ENCODE measurements at places on chromosomes 6 and 20.
A peak's percentile ranks its signal among the peaks of the same experiment; 100 is the strongest.

DNA sequence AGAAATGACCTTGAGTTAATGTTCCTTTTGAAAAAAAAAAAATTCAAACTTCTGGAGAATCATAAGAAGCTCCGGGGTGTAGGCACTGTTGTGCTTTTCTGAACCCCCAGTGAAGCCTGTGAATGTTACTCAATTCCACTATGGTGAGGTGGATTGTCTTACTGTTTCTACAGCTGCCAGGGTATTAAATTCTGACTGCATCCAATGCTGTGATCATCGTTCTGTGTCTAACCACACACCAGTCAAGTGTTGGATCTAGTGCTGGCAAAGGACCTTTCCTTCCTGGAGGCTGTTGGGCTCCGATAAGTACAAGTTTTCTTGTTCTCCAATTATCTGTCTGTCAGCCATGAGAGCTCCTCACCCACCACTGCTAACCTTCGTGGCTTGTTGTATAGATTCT is 162.0 kb upstream of the EPHA7 start:
- DNase-seq, result no peak

GRCh38 chr6:40352006-40352405 is 235.2 kb downstream of the LRFN2 start:
- DNase-seq, result no peak

DNA sequence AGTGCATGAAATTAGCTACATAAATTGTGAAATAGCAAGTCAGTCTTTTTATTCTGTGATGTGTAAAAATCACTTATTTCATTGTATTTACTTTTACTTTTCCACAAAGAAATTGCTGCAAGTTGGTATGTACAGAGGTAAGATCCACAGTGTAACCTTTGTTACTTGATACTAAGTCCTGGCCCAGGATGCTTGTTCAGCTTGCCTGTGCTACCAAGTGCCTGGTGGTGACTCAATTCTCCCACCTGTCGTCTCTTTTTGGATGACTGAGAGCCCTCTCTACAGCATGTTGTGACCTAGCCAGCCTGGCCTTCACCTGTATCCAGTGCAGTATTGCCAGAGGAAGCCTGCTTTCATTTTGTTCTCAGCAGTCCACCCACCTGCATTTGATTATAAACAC is 54.9 kb downstream of the ANKRD6 start:
- peak; percentile 17 for DNase-seq

DNA sequence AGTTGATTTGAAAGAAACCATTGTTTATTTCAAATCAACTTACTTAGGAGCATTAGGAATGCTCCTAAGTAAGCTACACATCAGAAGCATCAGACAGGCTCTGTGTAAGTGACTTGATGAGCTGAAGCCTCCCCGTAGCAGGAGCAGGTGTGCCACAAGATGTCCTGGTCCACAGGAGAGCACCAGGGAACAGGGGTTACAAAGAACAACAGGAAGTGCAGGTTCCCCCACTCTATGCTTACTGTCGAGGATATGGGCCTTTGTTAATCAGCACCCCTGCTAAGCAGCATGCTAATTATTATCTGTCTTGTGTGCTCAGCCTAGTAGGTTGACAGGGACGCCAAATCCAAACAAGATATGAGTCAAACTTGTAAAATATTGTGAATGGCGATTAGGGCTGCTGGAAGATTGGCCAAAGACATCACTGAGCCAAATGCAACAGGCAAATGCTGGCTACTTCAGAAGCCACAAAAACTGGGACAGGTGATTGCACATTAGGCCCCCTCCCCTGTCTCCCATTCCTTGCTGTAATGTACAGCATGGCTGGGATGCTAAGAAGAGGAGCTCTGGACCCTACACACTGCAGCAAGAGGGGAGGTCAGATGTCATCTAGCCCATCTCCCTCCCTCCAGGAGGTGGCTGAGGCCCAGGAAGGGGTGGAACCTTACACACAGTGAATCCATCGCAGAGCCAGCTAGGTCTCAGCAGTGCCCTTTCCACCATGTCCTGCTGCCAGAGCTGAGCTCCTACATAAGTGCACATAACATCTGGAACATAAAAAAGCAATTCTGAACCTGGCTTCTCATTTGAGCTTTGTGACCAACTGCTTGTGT is 939 bp downstream of the TGM3 start:
- no peak for DNase-seq

DNA sequence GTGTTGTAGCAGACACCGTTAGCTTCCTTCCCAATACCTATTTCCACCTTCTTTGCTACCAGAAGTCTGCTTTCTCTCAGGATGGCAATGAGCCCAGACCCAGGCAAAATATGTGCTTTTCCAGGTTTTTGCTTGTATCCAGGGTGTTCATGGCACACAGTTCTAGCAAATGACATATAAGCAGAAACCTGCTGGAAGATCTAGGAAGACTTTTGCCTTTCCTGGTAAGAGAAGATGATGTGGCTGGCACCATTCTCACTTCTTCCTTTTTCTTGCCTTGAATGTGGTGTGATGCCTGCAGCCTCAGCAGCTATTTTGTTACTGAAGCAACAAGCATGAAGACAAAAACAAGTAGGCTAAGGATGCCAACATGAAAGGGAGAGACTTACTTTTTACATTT is 19.2 kb upstream of the TBC1D22B start:
- no peak for DNase-seq

DNA sequence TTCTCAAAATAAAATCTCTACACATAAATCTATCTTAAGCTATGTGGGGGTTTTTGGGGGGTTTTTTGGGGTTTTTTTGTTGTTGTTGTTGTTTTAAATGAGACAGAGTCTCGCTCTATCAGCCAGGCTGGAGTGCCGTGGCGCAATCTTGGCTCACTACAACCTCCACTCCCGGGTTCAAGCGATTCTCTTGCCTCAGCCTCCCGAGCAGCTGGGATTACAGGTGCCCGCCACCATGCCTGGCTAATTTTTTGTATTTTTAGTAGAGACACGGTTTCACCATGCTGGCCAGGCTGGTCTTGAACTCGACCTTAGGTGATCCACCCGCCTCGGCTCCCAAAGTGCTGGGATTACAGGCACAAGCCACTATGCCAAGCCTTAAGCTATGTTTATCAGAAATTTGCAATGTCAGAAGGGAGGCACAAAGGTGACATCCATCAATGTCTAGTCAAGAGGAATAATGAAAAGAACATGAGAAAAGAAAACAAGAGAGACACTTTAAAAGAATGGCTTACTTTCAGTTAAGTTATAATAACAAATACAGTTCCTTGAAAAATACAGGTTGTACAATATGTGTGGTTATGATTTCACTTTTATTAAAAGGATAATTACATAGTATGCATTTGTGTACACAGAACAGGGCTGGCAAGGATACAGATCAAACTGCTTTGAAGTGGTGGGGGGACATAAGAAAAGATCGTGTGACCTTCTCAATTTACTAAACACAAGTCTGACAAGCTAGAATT is 28.6 kb downstream of the SLC23A2 start:
- no peak for DNase-seq

DNA sequence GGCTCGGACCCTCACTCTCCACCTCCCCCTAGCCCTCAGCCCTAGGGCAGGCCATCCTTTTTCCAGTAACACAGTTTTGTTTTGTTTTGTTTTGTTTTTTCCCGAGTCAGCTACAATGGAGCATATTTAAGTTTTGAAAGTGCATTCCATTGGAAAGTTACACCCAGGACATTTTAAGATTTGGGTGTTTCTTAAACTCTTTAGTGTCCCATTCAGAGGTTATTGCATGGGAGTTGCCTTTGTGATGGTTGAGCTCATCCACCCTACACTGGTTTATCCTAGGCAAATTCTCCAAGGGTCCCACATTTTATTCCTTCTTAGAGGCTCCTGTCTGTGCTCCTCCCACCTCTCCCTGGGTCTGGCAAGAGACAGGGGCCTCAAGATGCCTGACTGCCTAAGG is 58.9 kb downstream of the THBS2 start:
- DNase-seq, result no peak

- no peak for DNase-seq
These were observed 821 bp downstream of the DHX35 start for GRCh38 chr20:38962928-38963401.

GRCh38 chr6:32170294-32170693 is 5.6 kb downstream of the AGPAT1 start:
- DNase-seq, result no peak
